Activated T-helper 1 cell treated with anti-CD3 and anti-CD28 coated beads, Interleukin-12 subunit alpha, Interleukin-12 subunit beta, Interleukin-2, Interleukin-4 antibody, amounts not matched to agents 30 ng/mL and 10 ng/mL and 1 ng/mL, durations not matched to agents 14 hours and 24 hours and 36 hours (primary cell): ENCODE measurements at places on chromosomes 2 and 18.

GRCh38 chr2:217775920-217776503 is 226.8 kb downstream of the TNS1 start:
- DNase-seq: no peak

GRCh38 chr2:69720404-69720803 is 21.5 kb upstream of the ANXA4 start:
- no peak for DNase-seq

GRCh38 chr2:157722580-157723234 is 94.0 kb upstream of the ACVR1C start:
- DNase-seq: no peak

DNA sequence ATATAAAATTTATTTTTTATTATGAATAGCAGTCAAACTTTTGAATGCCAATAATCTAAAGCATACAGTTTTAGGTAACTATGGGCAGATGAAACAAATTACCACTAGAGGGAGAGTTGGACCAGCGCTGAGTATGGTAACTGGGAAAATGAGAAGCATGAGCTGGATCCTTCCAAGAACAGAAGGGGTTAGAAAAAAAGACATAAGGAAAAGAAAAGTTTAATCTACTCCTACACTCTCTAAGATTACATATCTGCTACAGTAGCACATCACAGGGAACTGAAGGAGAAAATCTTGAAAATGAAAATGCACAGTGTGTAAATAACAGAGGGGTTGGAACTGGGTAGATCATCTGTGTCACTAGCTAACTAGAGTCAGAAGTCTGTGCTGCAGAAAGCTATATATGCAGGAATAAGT is 15.5 kb downstream of the REG3G start:
- DNase-seq: no peak

- DNase-seq: no peak
These were observed 40.9 kb downstream of the UBE2E3 start for GRCh38 chr2:181021199-181021789.

GRCh38 chr18:48106976-48107781 is 176.7 kb upstream of the SMAD2 start:
- no peak for DNase-seq

DNA sequence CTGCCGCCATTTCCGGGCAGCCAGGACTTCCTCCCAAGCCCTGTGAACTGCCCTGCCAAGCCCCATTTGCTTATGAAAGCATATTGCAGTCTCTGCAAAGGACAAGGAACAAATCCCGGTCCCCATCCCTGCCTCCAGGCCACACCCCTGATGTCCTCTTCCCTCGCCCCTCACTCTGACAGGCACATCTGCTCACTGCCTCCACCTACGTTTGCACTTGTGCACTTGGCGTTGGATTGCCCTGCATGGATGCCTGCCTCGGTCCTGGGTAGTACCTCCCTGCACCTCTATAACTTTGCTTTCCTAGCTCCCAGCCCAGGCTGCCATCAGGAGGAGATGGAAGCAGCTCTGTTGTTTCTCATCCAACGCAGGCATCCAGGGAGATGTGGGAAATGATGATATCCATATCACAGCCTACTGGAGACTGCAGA is 19.6 kb upstream of the RPL31 start:
- DNase-seq: no peak

GRCh38 chr2:37068686-37069085 is 15.5 kb downstream of the HEATR5B start:
- no peak for DNase-seq

DNA sequence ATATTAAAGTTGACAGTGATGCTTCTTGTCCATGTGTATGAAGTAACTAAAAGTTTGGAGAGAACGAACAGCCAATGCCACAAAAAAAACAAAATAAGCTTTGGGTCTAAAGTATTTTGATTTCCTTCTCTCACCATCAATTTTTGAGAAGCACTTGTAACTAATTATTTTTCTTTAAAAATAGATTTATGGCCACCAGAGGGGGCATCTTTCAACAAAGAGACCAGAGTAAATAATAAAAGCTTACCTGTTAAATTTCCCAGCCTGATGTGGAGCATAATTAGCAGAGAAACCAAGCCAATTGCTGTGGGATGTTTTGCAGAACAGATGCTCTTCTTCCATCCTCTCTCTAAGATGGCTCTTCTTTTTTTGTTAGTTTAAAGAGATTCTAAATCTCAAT is 29.0 kb downstream of the LINC00305 start:
- no peak for DNase-seq

GRCh38 chr2:86426271-86426670 is 14.9 kb upstream of the KDM3A start:
- no peak for DNase-seq

DNA sequence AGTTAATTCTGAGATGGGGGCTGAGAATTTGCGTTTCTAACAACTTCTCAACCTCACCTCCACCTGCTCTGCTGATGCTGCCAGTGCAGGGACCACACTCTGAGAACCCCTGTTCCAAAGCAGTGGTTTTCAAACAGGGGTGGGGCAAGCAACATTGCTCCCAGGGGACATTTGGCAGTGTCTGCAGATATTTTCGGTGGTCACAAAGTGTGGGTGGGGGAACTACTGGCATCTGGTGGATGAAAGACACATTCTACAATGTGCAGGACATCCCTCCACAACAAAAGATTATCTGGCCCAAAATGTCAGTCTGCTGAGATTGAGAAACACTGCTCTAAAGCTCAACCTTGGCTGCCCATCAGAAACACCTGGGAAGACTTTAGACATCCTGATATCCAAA is 188.7 kb upstream of the SATB2 start:
- DNase-seq: no peak

DNA sequence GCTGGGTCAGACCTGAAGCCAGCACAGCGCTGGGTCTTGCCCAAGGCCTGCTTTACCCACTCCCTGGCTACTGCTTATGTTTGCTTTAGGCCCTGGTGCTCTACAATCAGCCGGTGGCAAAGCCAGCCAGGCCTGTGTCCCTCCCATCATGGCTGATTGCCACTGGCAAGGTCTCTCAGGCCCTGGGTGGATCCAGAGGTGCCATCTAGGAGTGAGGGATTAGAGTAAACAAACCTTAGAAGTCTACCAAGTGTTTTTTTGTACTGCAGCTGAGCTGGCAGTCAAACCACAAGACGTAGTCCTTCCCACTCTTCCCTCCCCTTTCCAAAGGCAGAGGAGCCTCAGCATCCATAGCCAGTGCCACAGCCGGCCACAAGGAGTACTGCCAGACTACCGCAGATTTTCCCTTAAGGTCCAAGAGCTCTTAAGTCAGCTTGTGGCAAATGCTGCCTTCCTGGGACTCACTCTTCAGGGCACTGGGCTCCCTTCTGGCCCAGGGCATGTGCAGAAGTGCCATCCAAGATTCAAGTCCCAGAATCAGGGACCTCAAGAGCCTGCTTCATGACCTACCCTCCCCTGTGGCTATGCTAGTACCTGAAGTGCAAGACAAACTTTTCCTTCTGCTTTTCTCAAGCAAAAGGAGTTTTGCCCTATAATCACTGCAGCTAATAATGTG is 20.0 kb downstream of the IL1RL2 start:
- no peak for DNase-seq

DNA sequence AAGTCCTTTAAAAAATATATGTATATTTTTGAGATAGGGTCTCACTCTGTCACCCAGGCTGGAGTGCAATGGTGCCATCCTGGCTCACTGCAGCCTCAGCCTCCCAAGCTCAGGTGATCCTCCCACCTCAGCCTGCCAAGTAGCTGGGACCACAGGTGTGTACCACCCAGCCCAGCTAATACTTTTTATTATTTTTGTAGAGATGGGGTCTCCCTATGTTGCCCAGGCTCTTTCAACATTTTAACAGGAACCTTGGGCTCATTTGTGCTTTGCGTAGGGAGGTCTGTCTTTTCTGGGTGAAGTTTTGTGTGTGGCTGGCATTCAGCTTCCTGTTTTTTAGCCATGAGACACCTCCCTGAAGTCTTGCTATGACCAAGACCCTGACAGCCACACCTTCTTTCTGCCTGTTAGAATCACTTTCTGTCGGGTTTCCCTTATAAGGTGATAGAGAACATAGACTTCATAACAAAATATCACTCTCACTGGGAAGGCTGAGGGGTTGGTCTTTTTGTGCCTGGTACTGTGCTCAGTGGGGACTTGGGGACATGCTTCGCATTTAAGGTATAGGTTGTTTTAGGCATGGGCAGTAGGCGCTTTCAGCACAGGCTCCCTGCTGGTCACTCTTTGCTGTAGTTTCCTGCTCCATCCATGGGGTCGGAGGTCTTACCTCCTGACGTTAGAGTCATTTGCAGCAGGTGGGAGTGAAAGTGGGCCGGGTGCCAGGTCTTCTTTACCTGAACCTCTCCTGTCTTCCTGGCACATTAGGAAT is 3.4 kb downstream of the RAB31 start:
- DNase-seq: no peak

DNA sequence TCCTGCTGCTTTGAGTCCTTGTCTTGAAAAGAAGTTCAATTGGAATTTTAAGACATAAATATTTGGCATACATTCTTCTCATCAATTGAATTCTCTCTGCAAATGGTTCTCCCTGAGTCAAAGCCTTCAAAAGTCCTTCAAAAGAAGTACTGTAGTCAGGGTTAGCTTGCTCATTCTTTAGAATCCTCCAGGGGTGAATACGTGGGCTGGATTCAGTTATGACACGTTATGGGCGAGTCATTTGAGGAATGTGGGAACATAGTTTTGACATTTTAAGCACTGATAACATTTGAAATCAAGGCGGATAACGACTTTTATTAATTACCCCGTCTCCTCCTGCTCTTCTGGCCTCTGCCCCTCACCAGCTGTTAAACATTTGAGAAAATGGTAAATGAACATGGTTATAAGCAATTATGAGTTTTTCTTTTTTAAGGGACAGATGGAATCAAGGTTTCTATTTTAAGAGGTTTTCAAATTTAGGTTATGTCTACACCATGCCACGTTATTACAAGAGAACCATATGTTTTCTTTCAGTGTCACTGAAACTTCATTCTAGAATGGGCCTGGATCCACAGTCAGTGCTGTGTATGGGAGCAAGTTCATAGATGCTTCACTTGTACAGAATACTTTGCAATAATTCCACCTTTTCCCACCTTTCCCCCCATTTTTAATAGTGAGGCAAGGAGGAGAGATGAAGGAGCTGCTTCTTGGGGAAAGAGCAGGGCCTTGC is 273.1 kb downstream of the TSN start:
- no peak for DNase-seq

DNA sequence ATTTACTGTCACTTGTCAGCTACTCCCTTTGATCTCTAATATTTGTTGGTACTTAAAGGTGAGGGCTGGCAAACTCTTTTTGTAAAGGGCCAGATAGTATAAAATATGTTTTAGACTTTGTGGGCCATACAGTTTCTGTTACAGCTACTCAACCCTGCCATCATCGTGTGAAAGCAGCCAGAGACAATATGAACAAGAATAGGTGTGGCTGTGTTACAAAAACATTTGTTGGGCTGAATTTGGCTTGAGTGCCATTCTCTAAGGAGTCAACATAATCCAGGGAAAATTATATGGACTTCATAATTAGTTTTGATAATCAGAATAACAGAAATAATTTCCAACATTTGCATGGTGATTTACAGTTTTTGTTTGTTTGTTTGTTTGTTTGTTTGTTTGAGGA is 190.6 kb downstream of the LTBP1 start:
- DNase-seq: no peak

GRCh38 chr2:74502147-74502719 is 2.8 kb upstream of the LBX2 start:
- DNase-seq: no peak

GRCh38 chr2:37790019-37790418 is 118.6 kb upstream of the CDC42EP3 start:
- DNase-seq: no peak

DNA sequence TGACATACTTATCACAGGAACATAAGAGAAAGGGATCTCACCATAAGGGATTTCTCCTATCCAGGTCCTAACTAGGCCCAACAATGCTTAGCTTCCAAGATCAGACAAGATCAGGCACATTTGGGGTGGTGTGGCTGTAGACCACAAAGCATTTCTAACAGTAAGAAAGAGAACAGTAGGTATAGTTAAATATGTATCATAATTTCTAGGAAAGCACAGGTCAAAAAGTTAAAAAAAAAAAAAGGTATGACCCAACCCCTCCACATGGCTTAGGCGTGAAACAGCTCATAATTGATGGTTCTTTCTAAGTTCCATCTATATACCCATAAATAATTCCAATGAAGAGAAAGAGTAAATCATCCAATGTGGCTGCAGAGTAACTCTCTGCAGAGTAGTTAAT is 6.9 kb downstream of the PRKD3 start:
- no peak for DNase-seq

GRCh38 chr2:112765251-112765650 is 842 bp upstream of the CKAP2L start:
- no peak for DNase-seq

DNA sequence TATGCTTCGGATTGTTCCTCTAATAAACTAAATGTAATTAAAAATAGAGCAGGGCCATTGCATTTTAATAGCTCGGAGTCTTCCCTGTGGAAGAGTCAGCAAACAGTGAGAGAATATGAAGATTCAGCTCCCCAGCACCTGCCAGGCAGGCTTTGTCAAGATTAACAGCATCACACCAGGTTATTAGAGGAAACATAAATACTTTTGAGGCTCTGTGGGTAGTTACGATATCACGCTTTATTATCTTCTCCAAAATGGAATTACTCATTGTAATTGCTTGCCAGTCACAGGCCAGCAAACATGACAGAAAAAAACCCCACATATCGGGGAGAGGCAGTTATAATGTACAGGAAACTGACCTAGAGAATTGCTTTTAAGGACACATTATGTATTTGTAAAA is 303.9 kb downstream of the CPS1 start:
- no peak for DNase-seq

GRCh38 chr2:162061021-162061420 is 13.0 kb downstream of the DPP4 start:
- no peak for DNase-seq

GRCh38 chr18:75752740-75753263 is 325.3 kb upstream of the SMIM21 start:
- DNase-seq: no peak

GRCh38 chr2:46188041-46188716 is 109.0 kb upstream of the EPAS1 start:
- no peak for DNase-seq

- DNase-seq: no peak
These were observed 191.2 kb downstream of the NCKAP5 start for GRCh38 chr2:133377021-133377481.

- no peak for DNase-seq
These were observed 10.5 kb upstream of the FAM124B start for GRCh38 chr2:224412141-224413015.

DNA sequence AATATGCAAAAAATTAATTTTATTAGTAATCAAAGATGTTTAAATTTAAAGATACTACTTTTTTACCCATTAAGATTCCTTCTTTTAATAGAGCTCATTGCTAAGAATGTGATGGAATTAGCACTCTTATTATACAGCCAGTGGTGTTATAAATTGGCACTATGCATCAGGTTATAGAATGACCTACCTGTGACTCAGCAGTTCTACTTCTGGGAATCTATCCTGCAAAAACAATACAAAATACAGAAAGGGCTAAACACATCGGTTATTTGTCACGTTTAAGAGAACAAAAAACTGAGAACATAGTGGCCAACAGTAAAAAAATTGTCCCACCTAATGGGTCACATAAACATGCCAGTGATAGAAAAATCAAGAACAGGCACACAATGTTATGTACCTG is 9.4 kb upstream of the ADD2 start:
- DNase-seq: no peak

- DNase-seq: no peak
These were observed 836.9 kb upstream of the FANCL start for GRCh38 chr2:59077981-59078531.

GRCh38 chr2:179096090-179096489 is 46.2 kb upstream of the CCDC141 start:
- peak; percentile 8 for DNase-seq
